ENCODE measurements at places on chromosomes 1 and 21.

- no peak for DNase-seq
Measured at GRCh38 chr1:25889470-25889869, 14.0 kb upstream of the PAQR7 start.

GRCh38 chr1:78370779-78371482, 119.8 kb upstream of the PTGFR start:
- no peak for DNase-seq

- DNase-seq = no peak
Measured at GRCh38 chr1:19877181-19877750, 4.9 kb upstream of the OTUD3 start.

DNA sequence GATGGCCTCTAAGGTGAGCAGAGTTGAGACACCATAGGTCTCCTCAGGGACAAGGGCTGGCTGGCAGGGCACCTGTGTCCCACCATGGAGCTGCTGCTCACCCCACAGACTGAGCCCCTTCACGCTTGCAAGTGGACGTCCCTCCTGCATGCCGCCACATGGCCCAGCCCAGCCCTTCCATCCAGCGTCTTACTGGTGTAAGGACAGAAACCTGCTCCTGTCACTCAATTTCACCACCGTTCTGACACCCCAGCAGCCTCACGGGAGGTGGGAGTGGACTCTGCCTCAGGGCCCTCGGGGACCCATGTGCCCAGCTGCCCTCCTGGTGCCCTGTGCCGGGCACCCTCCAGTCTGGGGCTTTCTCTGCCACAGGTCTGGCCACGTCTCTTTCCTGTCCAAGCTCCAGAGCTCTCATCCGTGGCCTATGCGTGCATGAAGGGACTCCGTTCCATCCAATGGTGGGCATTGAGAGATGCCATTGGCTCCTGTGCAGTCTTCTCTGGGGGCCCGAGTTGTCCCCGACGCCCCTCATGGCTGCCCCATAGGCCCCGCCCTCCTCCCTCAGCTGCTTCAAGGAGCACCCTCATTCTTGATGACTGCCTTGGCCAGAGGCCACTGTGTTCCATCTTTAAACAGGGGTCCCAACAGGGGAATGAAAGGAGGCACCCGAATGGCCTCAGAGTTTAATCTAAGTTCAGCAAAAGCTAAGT, 42.6 kb upstream of the COL6A1 start:
- DNase-seq = no peak

- DNase-seq = peak; percentile 89
Measured at GRCh38 chr1:156388174-156389137, 19.4 kb downstream of the RHBG start.

GRCh38 chr1:6489799-6490180, 1.7 kb downstream of the PLEKHG5 start:
- peak; percentile 93 for DNase-seq

DNA sequence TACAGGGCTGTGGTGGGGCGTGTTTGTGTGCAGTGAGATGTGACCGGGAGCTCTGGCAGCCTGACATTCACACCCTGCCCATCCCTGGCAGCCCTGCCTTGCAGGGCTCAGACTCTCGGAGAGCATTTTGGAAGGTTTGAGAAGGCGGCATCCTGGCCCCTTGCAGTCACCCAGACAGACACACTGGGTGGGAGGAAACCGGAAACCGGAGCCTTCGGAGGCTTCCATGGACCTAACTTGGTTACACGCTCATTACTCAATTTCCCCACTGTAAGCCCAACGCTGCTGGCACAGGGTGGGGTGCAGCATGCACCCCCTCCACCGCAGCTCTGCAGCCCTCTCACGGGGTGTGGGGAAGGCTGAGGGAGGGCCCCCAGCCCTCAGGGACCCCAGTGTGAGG, 22.2 kb upstream of the RSPO1 start:
- no peak for DNase-seq

GRCh38 chr1:217027403-217028080, 304.3 kb upstream of the ESRRG start:
- no peak for DNase-seq

- DNase-seq = no peak
Measured at GRCh38 chr21:34968414-34969333, 80.4 kb downstream of the RUNX1 start.

DNA sequence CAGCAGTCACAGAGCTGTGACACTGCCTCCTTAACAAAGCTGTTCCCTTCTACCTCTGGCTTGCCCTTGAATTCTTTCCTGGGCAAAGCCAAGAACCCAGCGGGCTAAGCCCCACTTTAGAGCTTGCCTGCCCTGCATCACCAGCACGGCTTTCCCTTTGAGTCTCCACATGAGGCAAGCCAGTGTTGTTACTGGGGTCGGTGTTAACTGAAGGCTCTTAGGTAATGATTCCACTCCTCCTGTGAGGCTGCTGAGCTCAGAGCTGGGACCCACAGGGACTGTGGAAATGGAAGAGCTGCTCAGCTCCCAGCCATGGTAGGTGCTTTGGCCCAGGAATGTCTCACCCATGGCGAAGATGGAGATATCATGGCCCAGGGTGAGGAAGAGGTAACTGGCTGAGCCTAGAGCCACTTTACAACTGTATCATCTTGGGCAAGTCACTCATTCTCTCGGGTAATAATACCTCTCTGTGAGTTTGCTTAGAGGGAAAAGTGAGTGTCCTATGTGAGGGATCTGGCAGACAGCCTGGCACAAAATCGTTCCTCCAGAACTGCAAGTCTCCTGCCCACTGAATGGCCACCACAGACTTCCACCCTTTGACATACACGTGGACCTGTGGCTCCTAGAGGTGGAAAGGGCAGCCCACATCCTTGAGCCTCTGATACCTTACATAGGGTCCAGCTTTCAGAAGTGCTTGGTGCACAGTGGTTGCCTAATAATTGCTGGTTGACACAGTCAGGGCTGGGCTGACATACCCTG, 654.1 kb downstream of the PTPRU start:
- DNase-seq = no peak

DNA sequence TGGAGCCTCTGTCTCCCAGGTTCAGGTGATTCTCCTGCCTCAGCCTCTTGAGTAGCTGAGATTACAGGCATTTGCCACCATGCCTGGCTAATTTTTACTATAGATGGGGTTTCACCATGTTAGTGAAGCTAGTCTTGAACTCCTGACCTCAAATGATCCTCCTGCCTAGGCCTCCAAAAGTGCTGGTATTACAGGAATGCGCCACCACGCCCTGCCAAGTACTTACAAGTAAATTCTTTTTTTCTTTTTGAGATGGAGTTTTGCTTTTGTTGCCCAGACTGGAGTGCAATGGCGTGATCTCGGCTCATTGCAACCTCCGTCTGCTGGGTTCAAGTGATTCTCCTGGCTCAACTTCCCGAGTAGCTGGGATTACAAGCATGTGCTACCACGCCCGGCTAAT, 42.5 kb downstream of the RPRD2 start:
- DNase-seq = no peak

DNA sequence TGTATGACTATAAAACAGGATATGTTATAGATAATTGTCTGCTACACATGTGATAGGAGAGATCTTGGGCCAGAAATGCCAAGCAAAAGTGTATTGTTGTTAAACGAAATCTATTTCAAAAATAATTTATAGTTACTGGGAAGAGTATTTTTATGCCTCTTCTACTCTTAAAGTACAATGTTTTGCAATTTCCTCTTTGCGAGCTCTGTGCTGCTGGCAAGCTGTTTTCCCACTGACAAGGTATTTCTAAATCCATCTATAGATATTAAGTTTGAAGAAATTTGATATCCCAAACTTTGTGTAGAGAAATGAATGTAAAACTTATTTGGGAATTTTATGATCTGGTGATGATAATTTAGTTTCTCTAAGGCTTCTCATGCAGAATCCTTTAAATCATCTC, 63.3 kb upstream of the PTGFR start:
- no peak for DNase-seq

Data from endodermal cell (in vitro differentiated cells).